ENCODE measurements at places on chromosomes 5 and 9.

DNA sequence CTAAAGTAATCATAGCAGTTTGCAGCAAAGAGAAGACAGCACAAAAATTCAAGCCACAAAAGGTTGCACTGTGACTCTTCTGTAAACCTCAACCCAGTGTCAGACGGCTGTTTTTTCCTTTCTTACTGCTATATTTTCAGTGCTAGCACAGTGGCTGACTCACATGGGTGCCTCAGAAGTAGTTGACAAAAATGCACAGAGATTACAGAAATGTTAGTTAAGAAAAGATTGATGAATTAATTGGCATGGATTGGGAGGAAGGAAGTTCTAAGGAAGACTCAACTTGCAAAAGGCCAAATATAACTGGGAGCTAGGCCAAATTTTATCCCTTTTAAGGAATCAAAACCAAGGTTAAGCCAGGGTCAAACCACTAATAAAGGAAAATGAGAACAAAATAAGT, 43.7 kb upstream of the ITGA1 start:
- DNase-seq: no peak

GRCh38 chr5:980001-980588, 28.5 kb upstream of the NKD2 start:
- DNase-seq: no peak

GRCh38 chr9:78777747-78778146, 480.8 kb downstream of the PSAT1 start:
- no peak for DNase-seq

DNA sequence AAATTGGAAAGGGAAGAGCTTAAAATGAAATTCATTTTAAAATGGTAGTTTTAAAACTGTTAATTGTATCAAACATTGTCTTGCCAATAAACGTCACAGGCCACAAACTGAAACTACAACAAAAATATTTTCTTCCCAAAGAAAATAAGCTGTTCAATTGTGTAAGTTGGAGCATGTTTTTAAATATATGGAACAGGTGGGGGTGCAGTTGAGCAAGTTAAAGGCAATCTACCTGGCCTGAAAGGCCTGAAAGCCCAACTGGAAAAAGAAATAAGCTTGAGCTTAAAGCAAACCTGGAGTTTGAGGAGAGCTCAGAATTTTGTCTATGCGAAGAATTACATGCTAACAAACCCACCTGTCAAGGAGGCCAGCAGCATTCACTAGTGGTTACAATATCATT, 439.5 kb downstream of the ACTL7B start:
- no peak for DNase-seq

DNA sequence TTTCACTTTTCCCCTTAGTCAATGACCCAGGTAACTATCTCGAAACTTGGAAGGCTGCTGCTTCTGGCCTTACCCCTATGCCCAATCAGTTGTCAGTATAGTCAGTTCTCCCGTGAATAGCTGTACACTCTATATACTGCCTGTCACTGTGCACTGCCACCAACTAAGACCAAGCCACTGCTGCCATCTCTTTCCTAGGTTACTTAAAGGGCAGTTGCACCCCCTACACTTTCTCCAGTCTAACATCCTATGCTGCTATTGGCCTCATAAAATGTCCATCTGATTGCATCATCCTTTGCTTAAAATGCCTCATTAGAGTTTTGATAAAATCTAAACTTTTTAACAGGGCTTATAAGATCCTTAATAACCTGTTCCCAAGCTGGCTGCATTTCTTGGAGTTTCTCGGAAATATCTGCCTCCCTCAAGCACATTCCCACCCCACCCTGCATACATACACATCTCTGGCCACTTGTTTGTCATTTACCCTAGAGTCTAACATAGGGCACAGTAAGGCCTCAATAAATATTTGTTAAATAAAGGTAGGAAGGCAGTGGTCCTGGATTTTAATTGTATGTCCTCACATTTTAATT, 32.8 kb upstream of the TNFAIP8 start:
- no peak for DNase-seq

DNA sequence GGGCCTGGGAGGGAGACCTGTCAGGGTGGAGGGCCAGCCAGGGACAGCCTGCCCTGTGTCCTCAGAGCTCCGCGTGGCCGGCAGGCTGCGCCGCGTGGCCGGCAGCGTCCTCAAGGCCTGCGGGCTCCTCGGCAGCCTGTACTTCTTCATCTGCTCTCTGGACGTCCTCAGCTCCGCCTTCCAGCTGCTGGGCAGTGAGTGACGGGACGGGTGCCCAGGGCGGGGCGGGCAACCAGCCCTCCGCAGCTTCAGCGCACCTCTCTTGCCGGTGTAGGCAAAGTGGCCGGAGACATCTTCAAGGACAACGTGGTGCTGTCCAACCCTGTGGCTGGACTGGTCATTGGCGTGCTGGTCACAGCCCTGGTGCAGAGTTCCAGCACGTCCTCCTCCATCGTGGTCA, 1.8 kb downstream of the SLC34A3 start:
- DNase-seq: no peak

Data from cortex of kidney (tissue), 1 donor.